Ascending aorta (tissue), 2 donors: ENCODE measurements at places on chromosomes 6 and 20. TPM values are rescaled to one million over a fixed set of nuclear protein-coding genes. Genes with fewer than 3 reads are reported as not detected.

GRCh38 chr6:154280521-154280920 lies 76.1 kb downstream of the IPCEF1 start:
- no peak for DNase-seq

DNA sequence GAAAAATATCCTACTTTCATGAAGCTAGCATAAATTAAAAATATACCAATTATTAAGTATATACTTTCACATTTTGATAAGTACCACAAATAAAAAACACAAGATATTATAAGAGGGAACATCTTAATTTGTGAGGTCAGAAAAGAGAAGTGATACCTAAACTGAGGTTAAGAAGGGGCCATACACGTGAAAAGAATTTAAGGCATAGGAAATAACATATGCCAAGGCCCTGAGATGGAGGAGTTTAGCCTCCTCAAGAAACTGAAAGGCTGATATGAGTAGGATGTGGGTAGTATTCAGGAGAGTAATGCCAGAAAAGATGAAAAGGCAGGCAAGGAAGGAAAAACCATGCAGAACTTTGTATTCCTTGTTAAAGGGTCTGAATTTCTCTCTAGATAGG lies 116.6 kb upstream of the HTR1E start:
- no peak for DNase-seq

DNA sequence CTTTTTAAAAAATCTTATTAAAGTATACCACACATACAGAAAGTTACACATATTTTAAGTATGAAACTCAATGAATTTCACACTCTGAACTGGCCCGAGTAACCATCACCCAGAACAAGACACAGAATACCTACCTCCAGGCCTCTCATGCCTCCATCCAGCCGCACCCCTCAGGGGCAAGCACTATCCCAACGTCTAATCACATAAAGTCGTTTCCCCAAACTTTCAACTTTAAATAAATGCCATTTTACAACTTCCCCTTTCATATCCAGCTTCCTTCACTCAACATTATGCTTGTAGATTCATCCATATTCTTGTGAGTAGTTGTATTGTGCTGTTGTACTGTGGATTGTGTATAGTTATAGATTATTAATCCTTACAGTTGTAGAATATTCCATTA lies 539.1 kb downstream of the CD83 start:
- DNase-seq: no peak

The SAPCD1 gene
- total RNA-seq: not detected

DNA sequence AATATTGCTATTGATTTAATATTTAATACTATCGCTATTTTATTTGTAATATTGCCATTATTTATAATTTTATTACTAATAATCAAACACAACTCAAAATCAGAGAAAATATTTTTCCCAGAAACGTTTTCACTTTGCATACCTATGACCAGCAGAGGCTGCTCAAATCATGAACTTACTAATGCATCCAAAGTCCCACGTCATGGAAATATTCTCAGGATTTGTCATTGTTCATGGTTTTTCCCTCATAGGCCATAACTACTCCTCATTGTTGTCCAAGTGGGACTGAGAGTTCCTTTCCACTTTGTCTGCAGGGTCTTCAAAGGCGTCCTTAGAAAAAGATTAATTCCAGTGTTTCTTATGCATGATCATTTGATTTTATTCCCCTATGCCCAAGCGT lies 344.8 kb downstream of the THBS2 start:
- peak; percentile 45 for DNase-seq

The ARG1 gene
- total RNA-seq: not detected

DNA sequence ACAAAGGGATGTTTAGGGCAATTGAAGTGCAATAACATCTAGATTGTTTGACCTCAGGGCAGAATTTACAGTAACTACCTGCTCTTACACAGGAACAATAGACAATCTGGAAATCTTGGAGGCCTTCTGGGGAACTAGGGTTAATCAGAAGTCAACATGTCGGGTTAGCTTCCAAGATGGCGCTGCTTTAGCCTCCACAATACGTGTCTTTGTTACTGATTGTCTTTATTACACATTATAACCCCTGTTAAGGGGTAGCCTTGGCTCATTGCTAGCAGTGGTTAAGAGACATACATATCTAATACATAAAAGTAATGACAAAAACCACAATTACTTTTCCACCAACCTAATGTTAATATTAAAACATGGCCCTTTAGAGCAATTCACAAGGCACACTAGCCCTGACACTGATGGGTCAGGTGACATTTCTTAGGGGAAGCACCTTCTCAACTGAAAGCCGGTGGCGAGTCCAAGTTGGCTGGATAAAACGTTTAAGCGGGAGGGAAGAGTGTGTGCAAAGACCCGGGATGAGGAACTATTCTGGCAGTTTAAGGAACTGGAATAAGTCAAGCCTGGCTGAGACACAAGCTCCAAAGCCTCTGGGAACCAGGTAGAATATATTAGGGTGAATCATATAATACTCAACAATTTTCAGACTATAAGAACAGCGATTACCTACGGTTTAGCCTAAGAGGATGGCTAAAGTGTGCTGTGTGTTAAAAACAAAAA lies 236.9 kb downstream of the BCAS1 start:
- DNase-seq: no peak
